ENCODE measurements at places on chromosomes 5 and 9.

- DNase-seq: no peak
These were observed 281.9 kb upstream of the NMUR2 start for GRCh38 chr5:152686931-152687330.

- DNase-seq: no peak
These were observed 81.1 kb downstream of the PJA2 start for GRCh38 chr5:109328626-109329025.

DNA sequence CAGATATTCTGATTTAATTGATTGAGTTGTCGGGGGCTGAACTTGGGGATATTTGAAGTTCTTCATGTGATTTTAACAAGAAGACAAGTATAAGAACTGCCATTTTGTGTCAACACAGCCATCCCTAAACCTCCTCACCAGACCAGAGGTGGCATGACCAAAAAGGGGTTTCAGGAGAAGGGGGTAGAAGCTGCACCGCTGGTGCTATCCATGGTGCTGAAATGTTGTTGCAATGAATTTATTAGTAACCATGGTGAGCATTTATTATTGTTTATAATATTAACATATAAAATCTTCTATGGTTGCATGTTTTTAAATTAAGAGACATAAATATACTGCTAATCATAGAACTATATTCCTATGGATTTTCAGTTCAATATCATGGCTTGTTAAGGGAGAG lies 72.3 kb downstream of the GNA14 start:
- no peak for DNase-seq

DNA sequence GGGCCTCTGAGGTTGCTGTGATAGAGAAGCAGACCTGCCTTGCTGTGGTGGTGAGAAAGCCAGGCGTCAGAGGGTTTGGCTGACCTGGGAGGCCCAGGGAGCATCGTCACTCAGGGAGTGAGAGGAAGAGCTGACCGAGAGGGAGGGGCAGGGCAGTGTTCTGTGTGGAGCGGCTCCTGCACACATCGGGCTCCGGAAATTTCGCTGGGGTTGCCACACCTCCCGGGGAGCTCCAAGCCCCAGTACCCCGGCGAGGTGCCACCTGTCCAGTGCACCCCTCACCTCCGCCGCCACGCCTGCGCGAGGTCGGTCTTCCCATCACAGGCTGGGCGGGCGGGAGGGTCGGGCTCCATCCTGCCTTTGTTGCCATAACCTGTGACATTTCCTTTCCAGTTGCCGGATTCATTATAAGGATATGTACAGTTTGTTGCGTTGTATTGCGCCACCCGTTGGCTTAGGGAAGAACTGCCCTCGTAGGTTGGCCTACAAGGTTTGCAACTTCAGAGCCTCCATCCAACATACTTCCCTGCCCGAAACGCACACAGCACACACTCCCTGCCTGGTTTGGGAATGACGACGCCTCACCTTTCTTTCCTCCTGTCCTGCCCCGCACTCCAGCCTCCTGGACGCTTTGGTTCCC lies 223.2 kb downstream of the CACNA1B start:
- no peak for DNase-seq

- DNase-seq: no peak
These were observed 259.4 kb downstream of the CDH18 start for GRCh38 chr5:19728571-19728970.

GRCh38 chr5:17064241-17064640 lies 128.2 kb upstream of the MYO10 start:
- DNase-seq: no peak

DNA sequence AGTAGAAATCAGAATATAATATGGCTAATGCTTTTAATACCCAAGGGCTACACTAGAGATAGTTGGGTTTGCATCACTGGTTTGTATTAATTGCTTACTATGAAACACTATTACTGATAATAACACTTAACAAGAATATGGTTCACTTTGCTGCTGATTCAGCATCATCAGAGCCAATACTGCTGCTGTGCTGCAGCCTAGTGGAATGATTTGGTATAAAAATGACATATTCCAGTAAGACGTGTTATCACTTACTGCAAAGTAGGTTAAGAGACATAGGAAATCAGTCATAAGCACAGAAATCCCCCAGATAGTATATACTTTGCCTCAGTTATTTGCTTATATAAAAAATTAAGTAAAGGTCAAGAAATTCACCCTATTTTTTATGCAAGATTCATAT lies 2.8 kb downstream of the CDH10 start:
- DNase-seq: peak; percentile 66

DNA sequence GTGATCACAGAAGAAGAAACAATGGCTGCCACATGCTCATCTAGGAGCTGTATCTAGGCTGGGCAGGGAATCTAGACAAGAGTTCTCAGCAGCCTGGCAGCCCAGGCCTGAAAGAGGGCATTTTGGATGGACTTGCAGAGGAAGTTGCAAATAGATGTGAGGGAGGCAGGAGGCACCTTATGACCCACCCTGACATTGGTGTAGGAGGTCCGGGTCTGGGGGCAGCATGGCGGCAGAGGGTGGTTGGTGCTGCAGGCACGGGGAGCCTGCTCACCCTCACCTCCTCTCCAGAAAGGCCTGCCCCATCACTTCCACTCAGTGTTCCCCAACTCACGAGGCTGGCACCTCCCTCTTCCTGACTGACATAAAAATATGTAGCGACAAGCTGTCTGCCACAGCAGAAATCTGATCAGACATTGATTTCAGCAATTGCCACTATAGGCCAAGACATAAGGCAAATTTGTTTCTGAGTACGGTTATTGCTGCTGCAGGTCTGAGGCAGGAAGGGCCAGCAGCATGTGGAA lies 217.6 kb downstream of the PBX3 start:
- no peak for DNase-seq

DNA sequence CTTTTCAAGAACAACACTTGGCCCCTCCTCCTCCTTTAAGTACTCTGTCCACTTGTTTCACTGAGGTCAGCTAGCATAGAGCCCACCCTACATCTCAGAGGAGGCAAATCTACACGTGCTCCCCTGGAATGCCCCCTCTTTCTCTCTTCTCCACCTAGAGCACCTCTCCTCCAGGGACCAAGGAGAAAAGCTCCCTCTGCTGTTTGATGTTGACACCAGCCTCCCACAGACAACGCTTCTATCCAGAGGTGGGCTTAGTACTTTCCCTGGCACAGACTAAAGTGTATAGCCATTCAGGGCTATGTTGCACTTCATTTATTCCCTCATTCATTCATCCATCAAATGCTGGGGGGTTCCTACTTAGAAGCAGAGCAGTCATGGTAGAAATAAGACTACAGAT lies 68.2 kb upstream of the TAF1L start:
- DNase-seq: peak; percentile 19

- DNase-seq: no peak
These were observed 276.0 kb upstream of the TMEM161B start for GRCh38 chr5:88544671-88545070.

- peak; percentile 49 for DNase-seq
These were observed 17.4 kb downstream of the TMOD1 start for GRCh38 chr9:97518909-97519307.

DNA sequence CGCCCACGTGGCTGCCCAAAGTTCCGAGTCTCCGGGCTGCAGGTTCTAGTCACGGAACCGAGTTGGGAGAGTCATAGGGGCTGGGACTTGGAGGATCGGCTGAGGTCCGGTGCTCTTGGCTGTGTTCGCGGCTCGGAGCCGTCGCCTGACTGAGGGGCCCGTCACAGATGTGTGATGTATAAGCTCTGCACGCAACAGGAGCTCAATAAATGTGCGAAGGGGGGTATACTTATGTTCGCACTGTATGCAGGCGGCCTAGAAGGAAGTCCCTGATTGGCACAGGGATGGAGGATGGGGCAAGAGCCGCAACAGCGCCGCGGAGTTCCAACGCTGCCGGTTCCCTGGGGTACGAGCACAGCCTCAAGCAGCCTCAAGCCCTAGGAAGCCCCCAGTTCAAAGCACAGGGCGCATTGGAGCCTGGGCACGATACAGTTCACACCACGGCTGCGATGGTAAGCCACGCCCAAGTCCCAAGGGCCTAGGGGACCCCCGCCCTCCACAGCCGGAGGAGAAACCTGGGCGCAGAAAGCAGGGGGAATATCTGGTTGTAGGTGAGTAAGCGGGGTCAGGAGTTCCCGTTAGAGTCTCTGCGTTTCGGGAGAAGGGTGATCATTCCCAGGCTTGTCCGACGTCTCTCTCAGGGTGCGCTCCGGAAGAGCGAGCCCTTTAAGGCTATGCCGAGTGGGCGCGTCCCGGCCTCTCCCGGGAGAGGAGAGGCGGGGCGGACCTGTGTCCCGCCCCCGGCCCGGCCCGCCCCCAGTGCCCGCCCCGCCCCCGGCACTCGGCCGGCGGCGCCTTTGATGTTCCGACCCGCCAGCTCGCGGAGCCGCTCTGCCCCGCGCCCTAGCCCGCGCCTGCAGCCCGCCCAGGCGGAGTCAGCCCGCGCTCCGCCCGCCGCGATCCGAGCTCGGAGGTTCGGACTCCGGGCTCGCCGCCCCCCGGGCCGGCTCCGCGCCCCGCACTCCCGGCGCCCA lies at the start of gene TCF7:
Gene TCF7, plus strand, starts transcription at position 780 of the 974 bp plus-strand sequence. CDS start 226 bp downstream, outside the sequence.
- peak; percentile 97 for DNase-seq

DNA sequence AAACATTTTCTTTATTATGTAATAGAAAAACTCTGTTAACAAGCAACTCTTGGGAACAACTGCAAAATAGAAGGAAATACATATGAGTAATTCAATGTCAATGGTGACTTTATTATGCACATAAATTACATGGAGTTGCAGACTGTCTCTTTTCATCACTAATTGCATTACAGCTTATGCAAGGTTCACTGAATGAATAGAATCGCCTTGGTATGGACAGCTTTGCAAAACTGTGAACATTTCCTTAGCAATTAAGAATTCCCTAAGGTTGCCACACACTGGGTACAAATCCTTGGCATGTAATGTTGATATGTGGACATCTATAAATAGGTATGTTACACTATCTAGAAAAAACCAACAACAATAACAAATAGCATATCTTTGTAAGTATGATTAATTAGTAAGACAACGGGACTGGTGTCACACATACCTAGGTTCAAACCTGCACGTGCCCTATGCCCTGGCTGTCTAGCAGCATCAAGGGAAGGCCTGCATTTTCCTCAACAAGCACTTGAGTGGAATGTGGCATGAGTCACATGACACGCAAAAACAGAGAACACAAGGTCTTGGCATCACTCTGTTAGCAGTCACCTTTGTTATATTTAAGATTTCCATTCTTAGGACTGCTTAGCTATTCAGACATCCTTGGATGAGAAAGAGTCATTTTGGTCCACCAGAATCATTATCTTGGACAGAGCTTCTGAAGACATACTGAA lies 263.9 kb downstream of the CTNND2 start:
- no peak for DNase-seq

GRCh38 chr5:56983593-56984361 lies 31.9 kb upstream of the MIER3 start:
- DNase-seq: no peak

GRCh38 chr5:150254774-150255173 lies 34.8 kb downstream of the CAMK2A start:
- no peak for DNase-seq
